ENCODE measurements at places on chromosomes 1 and 21.
A peak's percentile ranks its signal among the peaks of the same experiment; 100 is the strongest.

DNA sequence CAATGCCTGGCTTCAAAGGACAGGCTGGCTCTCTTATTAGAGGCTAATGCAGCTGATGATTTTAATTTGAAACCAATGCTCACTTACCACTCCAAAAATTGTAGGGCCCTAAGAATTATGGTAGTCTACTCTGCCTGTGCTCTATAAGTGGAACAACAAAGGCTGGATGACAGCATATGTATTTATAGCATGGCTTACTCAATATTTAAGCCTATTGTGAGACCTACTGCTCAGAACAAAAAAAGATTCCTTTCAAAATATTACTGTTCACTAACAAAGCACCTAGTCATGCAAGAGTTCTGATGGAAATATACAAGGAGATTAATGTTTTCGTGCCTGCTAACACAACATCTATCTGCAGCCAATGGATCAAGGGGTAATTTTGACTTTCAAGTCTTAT, 73.8 kb upstream of the DUSP10 start:
- no peak for DNase-seq

GRCh38 chr1:198701766-198702539, 63.1 kb downstream of the PTPRC start:
- no peak for DNase-seq

- no peak for DNase-seq
Observed at GRCh38 chr1:81220614-81221071, 580.1 kb upstream of the ADGRL2 start.

DNA sequence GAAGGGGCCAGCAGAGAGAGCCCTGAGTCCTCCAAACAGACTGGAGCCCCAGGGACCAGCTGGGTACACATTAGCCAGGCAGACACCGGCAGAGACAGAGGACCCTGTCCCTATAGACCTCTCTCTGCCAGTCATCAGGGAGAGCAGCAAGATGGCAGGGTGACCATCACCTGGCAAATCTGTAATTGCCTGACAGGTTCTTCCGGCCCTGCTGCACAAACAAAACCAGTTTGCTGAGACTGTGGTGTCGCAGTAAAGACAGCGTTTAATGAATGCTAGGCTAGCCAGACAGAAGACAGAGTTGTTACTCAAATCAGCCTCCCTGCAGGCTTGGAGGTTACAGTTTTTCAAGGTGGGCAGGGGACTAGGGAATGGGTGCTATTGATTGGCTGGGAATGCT, 618.9 kb downstream of the NPHP4 start:
- DNase-seq: no peak

- DNase-seq: no peak
Observed at GRCh38 chr1:20873311-20873710, 86.2 kb upstream of the HP1BP3 start.

DNA sequence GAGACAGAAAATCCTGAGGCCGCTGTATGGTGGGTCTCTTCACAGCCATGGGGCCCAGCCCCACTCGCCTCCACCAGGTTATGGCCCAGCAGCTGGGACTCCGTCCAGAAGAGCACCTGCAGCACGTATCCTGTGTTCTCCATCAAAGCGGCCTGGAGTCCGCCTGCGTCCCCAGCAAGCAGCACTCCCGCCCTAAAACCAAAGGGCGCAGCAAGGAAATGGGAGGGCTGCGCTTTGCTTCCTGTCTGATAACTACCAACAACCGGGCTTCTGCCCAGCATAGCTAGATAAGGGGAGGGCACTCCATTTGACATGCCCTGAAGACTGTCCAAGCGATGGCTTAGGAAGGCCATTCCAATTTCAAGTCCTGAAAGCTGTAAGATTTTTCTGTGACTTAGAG, 119.9 kb downstream of the KCNJ15 start:
- DNase-seq: no peak

DNA sequence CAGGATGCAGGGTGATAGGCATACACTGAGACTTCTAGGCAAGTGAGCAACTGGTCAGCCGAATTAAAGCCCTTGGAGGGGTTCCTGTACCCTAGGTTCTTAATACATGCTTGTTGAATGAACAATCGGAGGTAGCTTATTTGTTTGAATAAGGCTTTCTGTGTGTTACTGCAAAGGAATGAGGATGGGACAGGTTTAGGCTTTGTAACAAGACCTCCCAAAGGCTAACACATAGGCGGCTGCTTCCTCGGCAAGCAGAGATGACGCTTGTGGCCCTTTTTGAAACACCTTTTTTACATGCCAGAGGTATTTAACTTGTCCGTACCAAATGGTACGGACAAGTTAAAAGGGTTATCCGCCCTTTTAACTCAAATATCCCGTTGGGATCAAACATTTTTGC, 511.6 kb downstream of the KIF26B start:
- DNase-seq: no peak

DNA sequence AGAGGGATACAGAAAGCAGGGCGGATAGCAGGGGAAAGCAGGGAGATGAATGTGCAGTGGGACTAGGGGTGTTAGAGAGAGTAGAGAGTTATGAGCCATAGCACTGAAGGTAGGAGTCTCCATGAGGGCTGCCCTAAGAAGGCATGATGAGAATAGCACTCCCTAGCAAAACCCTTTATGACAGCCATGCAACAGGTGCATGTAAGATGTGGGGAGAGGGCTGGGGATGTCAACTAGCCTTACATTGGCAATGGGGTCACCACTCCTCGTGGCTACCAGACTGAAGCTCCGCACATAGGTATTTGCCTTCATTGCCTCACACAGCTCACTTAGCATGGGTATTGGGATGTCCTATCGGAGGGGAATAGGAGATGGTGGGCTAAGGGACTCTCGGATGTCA, 4.6 kb downstream of the TMOD4 start:
- no peak for DNase-seq

DNA sequence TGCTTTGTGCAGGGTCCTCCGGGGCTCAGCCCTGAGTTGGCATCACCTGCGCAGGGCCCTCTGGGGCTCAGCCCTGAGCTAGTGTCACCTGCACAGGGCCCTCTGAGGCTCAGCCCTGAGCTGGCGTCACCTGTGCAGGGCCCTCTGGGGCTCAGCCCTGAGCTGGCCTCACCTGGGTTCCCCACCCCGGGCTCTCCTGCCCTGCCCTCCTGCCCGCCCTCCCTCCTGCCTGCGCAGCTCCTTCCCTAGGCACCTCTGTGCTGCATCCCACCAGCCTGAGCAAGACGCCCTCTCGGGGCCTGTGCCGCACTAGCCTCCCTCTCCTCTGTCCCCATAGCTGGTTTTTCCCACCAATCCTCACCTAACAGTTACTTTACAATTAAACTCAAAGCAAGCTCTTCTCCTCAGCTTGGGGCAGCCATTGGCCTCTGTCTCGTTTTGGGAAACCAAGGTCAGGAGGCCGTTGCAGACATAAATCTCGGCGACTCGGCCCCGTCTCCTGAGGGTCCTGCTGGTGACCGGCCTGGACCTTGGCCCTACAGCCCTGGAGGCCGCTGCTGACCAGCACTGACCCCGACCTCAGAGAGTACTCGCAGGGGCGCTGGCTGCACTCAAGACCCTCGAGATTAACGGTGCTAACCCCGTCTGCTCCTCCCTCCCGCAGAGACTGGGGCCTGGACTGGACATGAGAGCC, 22.7 kb downstream of the COL6A1 start:
- no peak for DNase-seq

GRCh38 chr21:33234635-33235520, 5.1 kb downstream of the IFNAR2 start:
- DNase-seq: no peak

DNA sequence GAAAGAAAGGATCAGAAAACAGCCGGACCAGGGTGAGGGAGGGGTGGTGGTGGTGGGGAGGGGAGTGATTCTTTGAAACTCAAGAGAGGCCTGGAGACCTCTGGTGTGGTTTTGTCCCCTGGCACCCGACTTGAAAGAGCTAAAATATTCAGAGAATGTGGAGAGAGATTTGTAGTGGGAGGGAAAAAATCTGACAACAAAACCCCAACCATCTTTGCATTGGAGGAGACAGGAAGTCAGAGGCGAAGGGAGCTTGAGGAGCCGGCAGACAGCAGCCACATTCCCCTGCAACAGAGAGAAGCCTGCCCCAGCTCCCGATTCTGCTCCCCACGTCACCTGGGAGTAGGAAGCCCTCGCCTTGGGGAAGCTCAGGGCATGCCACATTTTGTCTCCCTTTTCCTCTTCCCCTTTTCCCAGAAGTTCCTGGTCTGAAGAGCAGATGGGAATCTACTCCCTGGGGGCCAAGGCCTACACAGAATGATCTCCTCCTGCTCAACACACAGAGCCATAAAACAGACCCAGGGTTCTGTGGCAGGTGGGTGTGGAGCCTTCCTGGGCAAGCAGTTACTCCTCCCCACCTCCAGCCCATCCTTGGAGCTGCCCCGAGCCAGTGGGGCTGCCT, 84.9 kb downstream of the ITPKB start:
- DNase-seq: peak; percentile 65

DNA sequence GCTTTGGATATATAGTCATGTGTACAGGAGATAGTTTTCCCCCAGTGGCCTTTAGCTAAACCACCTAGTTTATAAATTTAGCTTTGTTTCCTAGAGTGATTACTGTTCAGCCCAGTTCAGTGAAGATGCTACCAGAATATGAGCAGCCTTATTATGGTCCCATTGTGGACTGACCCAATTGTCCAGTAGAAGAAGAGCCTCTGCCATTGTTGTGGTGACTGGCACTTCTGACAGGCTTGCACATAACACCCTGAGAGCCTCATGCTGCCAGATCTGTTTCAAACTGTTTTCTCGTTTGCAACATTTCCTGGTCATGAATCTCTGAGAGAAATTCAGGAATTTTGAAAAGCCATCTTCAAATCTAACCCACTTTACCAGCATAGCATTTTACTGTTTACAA, 20.6 kb downstream of the KPNA6 start:
- DNase-seq: no peak

GRCh38 chr1:247386217-247386616, 29.8 kb upstream of the NLRP3 start:
- DNase-seq: no peak

DNA sequence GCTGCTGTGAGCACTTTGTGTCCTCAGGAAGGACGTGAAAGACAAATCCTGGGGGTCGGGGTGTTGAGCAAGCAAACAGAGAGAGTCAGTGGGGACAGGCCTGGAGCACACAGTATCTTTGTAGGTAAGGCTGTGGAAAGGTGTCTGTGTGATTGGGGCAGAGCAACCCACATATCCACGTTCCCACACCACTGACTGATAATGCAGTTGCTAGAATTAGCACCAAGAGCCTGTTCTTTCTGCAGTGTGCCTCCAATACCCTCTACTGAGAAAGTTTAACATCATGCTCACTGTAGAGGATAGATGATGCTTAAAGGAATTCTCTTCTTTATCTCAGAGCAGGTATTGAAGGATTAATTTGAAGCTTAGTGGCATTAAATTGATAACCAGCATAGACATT, 161.1 kb downstream of the PIK3R3 start:
- no peak for DNase-seq

DNA sequence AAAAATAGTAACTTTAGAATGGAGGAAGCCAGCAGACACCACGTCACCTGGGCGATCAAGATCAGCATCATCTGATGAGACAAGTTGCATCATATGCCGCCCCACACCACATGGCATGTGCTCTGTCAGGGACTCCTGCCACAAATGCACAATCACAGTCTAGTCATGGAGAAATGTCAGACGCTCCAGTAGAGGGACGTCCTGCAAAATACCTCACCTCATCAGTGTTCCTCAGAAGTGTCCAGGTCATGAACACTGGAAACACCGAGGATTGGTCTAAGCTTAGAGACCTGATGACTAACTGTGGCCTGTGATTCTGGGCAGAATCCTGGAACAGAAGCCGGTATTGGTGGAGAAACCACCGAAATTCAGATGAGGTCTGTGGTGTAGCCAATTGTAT, 14.3 kb downstream of the ADARB1 start:
- DNase-seq: no peak

Data from SW480 (cell line).